ENCODE measurements at places on chromosomes 3 and 15.
A peak's percentile ranks its signal among the peaks of the same experiment; 100 is the strongest.

DNA sequence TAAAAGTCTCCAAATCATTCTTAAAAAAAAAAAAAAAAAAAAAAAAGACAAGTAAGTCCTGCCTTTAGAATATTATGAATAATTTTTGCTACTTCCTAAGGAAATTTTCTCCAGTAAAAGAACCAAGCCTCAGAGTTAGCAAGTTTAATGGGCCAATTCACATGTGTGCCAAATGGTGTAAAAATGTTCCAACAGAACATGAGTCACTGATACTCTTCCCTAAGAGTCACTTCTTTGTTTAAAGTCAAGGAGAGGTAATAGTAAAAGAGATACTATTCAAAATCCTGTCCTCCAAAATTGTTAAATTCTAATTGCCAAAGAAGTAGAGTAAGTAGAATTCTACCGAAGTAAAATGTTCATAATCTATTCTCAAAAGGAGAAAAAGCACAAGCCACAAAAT lies 17.7 kb upstream of the CPA3 start:
- peak; percentile 12 for DNase-seq

GRCh38 chr3:31639828-31640227 lies 107.1 kb downstream of the STT3B start:
- DNase-seq: no peak

DNA sequence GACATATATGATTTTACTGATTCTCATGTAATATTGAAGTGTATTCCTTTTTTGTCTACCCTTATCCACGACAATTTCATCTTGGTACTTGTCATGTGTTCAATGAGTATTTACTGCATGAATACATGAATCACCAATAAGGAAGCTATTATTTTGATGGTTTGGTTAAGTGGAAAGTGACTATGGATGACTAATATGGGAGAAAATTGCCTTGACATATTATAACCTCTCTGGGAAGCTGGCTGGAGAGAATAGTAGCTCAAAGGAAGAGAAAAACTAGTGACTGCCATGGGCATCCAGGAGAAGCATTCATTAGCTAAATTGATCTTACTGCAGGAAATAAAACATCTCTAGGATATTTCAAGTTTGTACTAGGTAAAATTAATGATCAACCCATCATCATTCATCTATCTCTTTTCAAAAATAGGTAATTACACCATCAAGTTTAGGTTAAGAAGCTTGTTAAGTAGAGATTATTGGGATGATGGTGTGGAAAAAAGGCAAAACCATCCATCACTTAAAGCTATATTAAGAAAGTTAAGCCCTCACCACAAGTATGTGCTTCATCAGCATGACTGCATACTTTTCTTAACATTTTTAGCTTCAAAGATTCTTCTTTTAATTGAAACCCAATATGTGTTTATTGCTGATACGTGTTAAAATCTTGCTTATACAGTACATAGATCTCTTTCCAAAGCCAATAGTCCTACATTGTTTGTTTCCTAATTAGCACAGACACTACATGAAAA lies 455.2 kb upstream of the ARPP21 start:
- no peak for DNase-seq

- DNase-seq: no peak
These were observed 130.4 kb downstream of the PPM1L start for GRCh38 chr3:160886421-160886820.

DNA sequence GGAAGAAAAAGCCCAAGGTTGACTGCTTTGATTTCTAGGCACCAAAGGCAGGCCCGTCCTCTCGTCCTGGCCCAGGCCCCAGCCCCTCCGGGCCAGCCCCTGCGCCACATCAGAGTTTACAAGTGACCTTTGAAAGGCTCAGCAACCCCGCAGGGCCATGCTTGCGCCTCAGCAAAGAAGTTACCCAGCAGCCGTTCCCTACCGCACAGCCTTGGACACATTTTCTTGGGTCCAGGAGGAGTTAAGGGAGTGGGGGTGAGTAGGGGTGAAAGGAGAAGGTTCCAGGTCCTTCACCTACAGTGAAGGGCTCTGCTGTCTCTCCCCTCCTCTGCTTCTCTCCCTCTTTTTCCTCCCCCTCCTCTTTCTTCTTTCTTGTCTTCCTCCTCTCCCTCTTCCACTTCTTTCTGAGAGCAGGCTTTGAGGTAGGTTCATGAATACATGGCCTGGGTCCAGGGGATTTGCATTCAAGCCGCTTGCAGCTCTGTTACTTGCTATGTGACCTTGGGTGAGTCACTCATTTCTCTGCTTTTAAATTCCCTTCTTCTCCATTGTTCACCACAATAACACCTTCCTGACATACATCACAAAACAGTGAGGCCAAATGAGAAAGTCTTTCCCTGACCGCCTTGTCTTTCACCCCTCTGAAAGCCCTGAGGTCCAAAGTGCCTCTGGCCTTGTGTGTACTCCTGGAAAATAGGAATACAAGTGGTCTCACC lies 223.3 kb upstream of the TPRG1 start:
- DNase-seq: peak; percentile 99

DNA sequence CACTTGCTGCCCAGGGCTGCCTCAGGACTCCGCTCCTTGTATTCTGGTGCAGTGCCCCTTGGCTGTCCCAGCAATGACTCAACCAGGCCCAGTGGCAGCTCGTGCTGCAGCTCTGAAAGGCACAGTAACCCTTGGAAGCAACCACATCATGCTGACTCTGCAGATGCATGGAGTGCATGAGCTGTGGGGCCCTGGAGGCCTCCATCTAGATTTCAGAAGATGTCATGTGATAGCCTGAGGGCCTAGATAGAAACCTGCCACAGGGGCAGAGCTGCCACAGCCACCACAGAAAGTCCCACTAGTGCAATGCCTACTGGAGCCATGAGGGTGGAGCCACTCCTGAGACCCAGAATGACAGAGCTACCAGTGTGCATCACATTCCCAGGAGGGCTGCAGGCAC lies 117.1 kb upstream of the SMAD3 start:
- no peak for DNase-seq

DNA sequence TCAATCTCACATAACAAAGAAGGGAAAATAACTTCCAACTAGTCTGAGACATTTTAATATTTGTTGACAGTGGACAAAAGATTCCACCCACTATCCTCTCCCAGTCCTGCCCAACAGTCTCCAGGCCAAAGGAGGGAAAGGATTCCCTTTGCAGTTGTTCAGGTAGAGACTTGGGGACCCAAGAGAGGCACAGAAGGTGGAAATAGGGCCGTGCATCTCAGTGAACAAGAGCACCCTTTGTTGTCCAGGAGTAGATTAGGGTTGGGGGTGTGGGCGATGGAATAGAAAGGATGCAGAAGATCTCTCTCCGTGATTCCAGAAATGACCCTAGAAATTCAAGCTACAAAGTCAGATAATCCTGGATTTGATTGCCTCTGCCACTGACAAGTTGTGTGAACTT lies 44.8 kb upstream of the TRA2B start:
- no peak for DNase-seq

DNA sequence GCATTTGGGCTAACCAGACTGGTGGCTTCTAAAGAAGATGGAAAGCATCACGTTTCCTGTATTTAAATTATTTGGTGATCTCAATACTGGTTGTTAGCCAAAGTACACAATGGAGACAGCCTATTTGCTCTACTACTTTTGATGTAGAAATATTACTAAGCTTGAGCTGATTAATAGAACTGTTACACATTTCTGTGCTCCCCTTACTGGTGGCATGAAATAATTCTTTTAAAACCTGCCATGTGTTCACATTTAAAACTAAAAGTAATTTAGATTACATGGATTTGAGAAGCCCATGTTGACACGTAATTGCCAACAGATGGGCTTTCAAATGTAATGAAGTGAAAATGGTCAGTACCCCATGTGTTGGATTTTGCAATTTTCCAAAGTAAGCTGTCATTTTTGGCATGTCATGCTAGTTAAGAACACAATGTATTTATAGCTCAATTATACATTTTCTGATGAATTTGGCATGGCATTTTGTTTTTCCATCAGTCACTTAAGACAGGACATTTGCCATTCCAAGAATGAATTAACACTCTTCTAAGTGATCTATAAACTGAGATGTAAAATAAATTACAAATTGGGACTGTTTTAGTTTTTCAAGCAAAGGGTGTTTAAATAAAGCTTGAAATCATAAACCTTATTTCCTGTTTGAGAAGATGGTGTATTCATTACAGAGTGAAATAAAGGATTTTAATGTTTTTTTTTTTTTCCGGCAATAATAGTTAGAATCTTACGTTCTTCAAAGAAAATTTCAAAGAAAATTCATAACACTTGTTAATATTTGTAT lies 10.8 kb upstream of the RARRES1 start:
- DNase-seq: no peak

- DNase-seq: no peak
These were observed 224.1 kb upstream of the FEZF2 start for GRCh38 chr3:62597491-62597890.

DNA sequence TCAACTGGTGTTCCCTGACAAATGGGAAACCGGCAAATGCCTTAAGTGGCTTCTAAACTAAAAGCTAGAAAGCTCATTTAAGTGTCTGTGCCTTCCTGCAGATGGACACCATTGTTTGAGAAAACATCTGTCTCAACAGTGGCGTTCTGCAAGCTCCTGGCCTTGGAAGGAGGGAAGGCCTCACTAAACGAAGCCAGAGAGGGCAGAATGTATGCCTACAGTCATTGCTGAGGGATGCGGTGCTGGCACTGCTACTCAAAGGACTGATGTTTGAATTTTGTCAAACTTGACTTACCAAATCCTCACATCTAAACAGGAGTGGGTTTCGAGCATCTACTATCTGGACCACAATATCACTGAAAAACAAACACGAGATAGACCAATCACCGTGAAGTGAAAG lies 12.2 kb downstream of the LSG1 start:
- no peak for DNase-seq

GRCh38 chr15:60259469-60259868 lies 138.3 kb downstream of the ANXA2 start:
- no peak for DNase-seq

GRCh38 chr3:130712718-130713423 lies 33.8 kb downstream of the PIK3R4 start:
- no peak for DNase-seq

DNA sequence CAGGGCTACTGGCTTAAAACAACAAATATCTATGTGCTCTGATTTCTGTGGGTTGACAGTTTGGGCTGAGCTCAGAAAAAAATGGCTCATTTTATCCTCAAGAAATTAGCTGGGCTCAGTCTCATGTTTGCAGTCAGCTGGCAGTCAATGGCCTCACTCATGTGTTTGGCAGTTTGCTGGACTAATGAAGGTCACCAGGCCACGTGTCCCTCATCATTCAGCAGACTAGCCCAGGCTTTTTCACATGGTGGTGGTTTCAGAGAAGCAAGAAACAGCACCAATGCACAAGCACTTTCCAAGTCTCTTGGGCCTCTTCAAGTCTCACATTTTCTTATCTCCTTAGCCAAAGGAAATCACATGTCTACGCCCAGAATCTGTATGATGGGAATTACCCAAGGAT lies 478.3 kb upstream of the PPP2R3A start:
- no peak for DNase-seq

- DNase-seq: no peak
These were observed 76.4 kb upstream of the ROBO1 start for GRCh38 chr3:79844176-79844575.

- peak; percentile 60 for DNase-seq
These were observed 31.6 kb upstream of the CLASP2 start for GRCh38 chr3:33749546-33750210.

- peak; percentile 76 for DNase-seq
These were observed 7.0 kb downstream of the GNAI2 start for GRCh38 chr3:50242851-50243542.

DNA sequence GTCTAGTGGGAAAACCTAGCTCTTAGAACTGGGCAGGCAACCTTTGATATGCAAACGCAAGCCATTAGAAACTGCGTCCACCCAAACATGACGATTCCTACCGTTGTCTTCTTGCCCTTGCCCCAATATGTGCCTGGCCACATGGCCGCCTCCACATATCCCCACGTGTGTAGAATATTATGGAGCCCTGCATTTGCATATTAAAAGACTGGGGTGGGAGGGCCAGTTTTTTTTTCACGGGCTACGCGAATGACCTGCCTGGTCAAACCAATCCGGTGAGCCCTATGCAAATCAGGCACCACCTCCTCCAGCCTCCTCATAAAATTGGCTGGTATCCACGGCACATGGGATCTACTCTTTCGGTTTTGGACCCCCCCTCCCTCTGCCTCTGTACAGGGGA lies 381.0 kb upstream of the RGMA start:
- DNase-seq: no peak

DNA sequence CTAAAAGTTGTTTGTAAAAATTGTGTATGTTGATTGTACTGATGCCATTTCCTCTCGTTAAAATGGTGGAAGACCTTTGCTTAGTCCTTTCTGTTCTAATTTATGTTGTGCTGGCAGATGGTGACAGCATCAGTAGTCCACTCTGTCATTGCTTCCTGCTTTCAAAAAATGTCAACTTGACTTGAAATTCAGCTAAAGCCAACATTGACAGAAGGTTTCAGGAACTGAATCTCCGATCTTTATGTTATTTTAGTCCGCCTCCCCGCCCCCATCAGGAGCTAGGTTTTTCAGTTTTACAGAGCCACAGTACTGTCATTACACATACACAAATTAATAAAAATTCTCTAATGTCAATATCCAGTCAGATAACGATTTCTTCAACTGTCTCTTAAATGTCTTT lies 1.5 kb downstream of the CEP63 start:
- no peak for DNase-seq

DNA sequence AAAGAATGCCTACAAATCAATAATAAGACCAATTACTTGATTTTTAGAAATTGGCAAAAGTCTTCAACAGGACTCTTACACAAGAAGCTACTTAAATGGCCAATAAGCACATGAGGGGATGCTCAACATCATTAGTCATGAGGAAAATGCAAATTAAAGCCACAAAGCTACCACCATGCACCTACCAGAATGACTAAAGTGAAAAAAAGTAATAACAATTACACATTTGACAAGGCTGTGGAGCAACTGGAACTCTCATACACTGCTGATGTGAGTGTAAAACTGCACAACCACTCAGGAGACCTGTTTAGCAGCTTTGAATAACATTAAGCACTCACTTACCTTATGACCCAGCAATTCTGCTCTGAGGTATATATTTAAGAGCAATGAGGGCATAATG lies 68.4 kb downstream of the PPCDC start:
- peak; percentile 23 for DNase-seq

DNA sequence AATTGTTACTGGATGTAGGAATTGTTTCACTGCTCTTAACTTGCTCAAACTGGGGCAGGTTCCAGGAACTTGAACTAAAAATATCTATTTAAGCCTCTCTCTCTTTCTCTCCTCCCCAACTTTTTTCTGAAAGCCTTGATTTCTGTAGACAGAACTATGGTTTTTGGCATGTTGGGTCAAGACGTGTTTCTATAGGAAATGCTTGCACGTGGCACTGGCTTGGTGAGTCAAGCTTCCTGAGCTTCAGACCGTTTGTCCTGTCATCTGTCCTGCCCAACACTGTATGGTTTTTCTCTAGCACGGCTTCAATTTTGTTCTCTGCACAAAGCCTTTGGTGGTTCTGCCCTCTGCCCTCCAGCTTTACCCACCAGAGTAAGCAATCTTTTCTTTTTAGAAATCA lies 13.5 kb downstream of the EAF1 start:
- DNase-seq: no peak
